GM23338 (cell line): ENCODE measurements at places on chromosomes 2 and 18.
A peak's percentile ranks its signal among the peaks of the same experiment; 100 is the strongest.

DNA sequence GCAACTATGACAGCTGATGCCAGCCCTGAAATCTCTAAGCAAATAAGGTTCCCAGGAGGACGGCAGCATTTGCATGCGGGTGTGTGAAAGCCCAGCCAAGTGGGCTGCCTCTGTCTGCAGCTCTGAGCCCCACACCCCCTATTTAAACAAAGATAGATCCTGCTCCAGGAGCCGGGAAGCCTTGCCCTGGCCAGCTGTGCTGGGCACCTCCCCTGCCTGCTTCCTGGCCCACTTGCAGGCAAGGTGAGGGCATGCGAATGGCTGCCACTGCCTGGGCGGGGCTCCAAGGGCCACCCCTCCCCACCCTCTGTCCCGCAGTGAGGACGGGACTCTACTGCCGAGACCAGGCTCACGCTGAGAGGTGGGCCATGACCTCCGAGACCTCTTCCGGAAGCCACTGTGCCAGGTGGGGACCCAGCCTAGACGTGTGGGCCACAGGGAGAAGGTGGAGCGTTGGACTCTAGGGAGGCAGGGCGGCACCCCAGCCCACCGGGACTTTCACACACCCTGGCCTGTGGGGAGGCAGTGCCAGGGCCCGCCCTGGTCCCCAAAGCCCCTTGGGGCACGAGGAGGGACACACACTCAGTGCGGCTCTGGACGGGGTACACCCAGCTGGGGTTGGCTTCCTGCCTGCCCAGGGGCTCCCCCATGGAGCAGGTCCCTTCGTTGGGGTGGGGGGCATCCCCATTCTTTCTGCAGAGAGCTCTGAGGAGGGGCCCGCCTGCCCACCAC is at the start of gene ANO7:
Gene ANO7, plus strand, starts transcription at position 317 of the 732 bp plus-strand sequence. CDS start 1,387 bp downstream, outside the sequence.
- no peak for DNase-seq

DNA sequence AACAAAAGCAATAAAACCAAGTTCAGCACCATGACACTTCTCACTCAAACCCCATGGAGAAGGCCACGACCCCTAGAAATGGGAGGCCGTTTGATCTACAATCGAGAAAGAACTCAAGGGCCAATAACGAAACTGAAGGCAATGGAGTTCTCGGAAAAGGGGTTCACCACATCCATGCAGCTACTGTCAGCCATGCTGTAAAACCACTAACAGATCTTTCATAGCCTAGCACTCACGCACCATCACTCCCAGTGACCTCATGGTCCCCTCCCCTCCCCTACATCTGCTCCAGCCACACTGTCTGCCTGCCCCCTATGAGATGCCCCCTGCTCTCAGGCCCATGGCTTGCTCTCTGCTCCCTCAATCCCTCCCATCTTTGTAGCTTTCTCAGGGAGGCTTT is 135.3 kb downstream of the TMEM163 start:
- no peak for DNase-seq

GRCh38 chr18:10953672-10954071 is 195.7 kb downstream of the PIEZO2 start:
- DNase-seq, result no peak

DNA sequence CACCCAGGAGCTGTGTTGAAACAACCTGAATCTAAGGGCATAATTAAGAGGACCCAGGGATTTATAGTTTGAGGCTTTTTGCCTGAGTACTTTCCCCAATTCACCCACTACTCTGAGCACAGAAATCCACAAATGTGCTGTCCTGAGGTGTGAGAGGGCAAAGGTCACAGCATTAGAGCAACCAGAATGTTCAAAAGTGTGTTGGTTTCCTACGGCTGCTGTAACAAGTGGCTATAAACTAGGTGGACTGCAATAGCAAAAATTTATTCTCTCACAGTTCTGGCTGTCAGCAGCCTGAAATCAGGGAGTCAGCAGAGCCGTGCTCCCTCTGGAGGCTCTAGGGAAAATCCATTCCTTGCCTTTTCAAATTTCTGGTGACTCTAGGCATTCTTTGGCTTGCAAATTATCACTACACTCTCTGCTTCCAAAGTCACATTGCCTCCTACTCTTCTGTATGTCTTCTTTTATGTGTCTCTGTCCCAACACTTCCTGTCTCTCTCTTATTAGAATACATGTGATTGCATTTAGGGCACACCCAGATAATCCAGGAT is 91.4 kb upstream of the TACR1 start:
- peak; percentile 58 for DNase-seq

GRCh38 chr2:65314801-65315441 is 87.3 kb downstream of the ACTR2 start:
- DNase-seq, result no peak

- DNase-seq, result no peak
Measured at GRCh38 chr18:29753379-29753778, 1289.2 kb downstream of the DSC3 start.

GRCh38 chr2:160256507-160256906 is 56.4 kb upstream of the ITGB6 start:
- DNase-seq, result no peak
